Substantia nigra (tissue), 51 donors: ENCODE measurements at places on chromosomes 4 and X.

GRCh38 chr4:163284304-163284703 lies 48.1 kb downstream of the NPY1R start:
- DNase-seq: no peak

DNA sequence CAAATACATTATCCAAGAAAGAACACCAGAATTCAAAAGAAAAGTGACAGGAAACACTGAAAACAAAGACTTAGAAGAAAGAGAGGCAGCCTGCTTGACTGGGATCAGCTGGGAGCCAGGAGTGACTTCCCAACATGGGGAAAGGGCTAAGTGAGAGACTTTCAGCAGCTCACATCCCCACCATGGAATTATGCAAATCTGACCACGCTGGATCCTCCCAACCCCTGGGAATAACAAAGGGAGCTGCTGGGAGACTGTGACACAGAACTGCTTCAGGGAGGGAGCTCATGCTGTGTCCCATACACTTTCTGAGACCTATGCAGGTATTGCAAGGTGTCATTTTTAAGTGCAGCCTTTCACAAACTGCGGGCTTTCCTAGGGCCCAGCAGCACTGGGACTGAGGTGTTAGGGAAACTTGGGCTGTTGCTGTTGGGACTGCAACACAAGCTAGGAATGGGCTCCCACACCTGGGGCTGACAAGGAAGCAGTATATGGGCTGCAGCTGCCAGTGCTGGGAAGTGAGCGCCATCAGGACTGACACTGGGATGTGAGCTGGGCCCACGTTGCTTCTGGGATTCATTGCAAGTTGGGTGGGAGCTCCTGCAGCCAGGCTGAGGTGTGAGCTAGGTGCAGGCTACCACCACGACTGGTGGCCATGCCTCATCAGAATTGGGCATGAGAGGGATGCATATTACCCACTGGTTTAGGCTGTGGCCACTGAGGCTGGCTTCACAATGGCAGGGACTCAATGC lies 139.1 kb downstream of the KDR start:
- DNase-seq: no peak

GRCh38 chr4:2318476-2318875 lies 56.6 kb upstream of the MXD4 start:
- no peak for DNase-seq

GRCh38 chr4:110622841-110623717 lies at the start of gene PITX2:
Gene PITX2, minus strand, starts transcription at chr4:110623077. Its CDS starts 617 bp downstream, at chr4:110622460.
- DNase-seq: no peak

- no peak for DNase-seq
Measured at GRCh38 chr4:2788101-2788500, 4.8 kb upstream of the SH3BP2 start.

GRCh38 chr4:181364504-181364903 lies 878.7 kb upstream of the TENM3 start:
- no peak for DNase-seq

DNA sequence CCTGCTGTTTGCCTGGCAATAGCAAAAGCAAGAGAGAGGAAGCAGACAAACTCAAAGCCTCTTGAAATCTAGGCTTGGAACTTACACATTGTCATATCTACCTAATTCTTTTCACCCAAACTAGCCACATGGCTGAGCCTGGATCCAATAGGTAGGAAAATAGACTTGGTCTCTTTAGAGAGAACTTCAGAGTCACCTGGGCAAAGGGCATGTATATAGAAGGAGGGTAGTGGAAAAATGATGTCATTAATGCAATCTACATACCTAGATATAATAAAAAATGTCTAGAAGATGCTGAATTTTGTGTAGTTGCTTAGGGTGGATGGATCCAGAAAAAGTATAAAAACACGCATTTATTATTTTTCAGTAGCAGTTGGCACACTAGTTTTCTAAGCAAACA lies 237.0 kb upstream of the GEMIN8 start:
- no peak for DNase-seq

- no peak for DNase-seq
Measured at GRCh38 chr4:12393631-12394262, 965.1 kb upstream of the HS3ST1 start.

GRCh38 chr4:122681568-122681967 lies 50.9 kb upstream of the BBS12 start:
- DNase-seq: no peak

GRCh38 chr4:92231511-92231910 lies 72.3 kb upstream of the GRID2 start:
- DNase-seq: no peak

DNA sequence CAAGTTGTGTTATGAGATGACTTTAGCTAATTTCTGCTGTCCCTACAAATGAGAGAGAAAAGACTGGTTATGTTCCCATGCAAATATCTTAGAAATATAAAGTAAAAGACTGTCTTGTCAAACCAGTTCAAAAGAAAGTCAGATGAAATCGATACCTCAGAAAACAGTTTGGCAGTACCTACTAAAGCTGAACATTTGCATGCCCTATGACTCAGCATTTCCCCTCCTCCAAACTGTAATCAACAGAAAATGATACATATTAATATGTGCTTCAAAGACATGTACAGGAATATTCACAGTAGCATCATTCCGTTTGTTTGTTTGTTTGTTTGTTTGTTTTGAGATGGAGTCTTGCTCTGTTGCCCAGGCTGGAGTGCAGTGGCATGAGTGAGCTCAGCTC lies 90.3 kb downstream of the ARX start:
- DNase-seq: no peak

DNA sequence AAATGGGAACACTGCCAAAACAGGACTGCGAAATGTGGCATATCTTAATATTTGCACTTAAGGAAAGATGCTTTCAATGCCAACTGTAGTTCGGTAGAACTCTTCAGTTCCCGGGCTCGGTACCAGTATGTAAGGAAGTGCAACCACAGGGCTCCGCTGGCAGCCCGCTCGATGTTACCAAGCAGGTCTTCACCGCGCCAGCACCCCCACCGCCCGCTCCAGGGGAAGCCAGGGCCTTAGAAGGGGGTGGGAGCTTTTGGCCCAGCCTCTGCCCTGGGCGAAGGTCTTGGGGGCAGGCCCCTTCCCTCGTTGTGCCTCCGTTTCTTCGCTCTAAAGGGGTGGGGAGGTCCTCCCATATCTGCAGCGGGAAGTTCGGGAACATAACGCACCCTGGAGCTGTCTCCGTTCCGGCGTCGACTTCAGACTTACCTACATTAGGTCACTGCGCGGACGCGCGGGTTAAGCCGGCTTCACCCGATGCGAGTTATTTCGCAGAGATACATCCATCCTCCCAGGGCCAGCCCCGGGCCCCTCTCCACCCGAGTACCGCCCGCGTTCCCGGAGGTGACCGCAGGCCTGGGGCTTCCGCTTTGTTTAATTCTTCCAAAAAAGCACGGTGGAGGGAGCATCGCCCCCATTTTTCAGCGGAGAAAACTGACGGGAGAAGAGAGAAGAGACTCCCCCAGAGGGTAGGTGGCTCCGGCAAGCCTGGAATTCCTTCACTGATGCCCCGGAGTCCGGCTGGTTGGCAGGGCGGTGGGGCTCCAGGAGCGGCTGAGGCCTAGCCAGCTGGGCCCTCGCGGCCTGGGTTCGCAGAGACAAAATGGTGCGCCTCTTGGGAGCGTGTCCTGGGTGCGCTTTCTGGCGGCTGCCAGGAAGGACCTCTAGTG lies 1.0 kb upstream of the HMX1 start:
- DNase-seq: no peak

DNA sequence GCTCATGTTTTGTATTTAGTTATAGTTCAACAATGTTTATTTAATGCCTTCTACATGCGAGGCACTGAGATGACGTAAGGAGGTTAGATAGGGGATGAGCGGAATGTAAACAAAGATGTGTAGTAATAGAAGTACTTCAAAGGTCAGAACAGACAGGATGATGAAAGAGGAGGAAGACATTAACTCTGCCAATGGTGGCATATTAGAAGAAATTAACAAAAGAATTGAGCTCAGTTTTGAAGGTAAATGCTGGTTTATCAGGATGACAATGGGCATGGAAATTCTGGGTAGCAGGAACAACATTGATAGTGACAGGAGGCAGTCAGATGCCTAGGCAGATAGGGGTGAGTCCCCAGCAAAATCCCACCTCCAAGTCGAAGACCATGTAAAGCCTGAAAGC lies 62.3 kb upstream of the PGRMC2 start:
- no peak for DNase-seq

DNA sequence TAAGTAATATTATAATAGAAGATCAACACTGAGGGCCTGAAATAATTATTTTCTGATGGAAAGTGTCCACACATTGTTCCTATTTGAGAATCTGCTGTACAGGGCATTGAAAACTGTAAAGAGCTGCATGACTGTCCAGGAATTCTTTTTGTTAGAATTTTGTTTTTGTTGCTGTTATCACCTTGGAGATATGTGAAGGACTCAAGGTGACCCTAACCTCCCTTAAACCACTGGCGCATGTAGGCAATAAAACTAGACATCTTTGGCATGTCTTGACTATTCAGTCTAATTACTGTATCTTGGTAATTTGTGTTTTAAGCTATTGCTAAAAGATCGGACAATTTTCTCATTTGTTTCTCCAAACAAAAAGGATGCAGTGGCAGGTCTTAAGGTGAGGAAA lies 55.5 kb upstream of the SMIM10 start:
- no peak for DNase-seq

DNA sequence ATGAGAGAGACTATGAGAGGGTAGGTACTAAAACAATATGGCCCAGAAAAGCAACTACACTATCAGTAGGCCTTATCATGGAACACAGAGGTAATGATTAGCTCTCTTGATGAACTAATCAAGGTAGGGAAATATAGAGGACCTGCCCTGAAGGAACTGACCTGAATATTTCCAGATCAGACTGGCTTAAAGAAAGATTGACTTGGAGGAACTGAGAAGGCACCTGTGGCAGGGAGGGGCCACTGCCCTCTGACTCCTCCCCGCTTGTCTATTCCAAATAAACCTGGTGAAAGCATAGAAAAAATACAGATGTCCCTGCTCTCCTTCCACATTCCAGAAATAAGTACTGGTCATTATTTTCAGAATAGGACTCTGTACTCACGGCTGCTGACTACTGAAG lies 5.5 kb downstream of the RPS6KA6 start:
- no peak for DNase-seq

DNA sequence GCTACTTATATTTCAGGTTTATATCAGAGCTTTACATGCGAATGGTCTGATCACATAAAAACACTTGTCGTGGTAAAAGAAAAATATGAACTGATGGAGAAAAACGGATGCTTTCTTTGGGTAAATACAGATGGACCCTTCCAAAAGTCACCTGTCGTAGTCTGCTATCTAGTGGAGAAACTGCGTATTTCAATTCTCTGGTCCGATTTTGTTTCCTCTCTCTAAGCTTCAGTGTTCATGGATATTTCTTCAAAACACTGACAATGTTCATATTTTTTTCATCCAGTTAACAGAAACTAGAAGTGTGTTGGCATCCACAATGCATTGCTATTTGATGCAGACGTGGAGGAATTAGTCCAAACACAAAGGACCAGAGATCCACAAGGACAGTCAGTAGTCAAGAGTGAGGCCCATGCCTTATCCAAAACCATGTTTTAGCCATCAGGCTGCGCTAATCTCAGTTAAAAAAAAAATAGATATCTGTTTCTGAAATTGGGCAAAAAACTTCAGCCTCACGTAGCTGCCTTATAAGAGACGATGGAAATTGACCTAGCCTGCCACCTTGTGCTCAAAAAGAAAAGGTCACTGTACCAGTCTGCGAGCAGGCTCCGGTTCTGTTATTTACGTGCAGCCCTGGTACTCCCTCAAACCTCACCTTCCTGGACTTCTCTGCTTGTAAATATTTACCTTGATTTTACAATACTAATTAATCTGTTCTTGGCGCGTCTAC lies 16.0 kb downstream of the MEPE start:
- DNase-seq: no peak

DNA sequence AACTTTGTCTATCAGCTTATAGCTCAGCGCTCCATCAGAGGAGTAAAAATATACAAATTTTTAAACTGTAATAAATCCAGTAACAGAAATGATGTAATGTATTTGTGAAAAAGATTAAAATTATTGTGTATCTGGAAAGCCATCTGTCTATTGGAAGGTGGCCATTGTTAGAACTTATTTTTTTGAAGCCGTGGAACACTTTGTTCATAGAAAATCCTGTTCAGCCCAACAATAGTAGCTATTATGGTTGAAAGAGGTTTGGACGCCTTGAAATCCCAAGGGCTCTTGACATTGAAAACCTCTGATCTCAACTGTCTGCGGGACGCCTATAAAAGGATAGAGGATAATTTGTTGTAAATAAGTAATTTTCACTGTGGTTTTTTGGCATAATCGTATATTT lies 98.3 kb downstream of the RAPGEF2 start:
- no peak for DNase-seq

DNA sequence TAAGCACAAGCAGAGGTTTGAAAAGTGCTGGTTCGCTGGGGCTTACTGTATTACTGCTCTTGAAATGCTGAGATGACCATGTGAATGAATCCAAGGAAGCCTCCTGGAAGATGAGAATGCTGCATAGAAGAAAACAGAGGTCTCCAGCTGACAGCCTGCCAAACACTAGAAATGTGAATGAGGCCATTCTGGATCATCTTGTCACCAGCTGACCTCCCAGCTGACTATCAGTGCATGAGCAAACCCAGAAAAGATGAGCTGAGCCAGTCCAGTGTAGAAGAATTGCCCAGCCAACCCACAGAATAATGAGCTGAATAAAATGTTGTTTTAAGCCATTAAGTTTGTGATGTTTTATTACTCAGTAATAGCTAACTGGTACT lies 49.1 kb upstream of the DYNLT3 start:
- DNase-seq: no peak

DNA sequence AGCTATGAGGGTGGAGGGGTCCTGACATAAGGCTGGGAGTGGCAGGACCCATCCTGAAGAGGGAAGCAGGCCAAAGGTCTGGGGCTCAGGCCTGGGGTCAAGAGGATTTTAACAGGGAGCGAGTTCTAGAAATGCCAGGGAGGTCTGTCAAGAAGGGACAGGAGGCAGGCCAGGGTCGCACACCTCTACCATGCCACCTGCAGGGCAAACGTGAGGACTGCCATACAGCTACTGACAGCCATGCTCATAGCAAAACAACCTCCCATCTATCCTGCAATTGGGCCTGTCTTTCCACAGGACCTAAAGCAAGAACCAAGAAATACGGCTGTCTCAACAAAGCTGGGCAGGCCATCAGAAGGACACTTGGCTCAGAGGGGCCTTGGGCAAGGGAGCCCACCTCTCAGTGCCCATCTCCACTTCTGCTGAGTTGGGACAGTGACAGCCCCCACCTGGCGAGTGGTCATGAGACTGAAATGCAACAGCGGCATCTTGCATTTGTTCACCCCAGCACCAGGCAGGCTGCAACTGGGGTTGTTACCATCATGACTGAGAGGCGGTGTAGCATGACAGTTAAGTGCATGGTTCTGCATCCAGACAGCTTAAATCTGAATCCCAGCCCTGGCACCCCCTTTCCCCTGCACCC lies 92.7 kb downstream of the WFS1 start:
- DNase-seq: no peak
